ENCODE measurements at places on chromosomes 16 and 17.

DNA sequence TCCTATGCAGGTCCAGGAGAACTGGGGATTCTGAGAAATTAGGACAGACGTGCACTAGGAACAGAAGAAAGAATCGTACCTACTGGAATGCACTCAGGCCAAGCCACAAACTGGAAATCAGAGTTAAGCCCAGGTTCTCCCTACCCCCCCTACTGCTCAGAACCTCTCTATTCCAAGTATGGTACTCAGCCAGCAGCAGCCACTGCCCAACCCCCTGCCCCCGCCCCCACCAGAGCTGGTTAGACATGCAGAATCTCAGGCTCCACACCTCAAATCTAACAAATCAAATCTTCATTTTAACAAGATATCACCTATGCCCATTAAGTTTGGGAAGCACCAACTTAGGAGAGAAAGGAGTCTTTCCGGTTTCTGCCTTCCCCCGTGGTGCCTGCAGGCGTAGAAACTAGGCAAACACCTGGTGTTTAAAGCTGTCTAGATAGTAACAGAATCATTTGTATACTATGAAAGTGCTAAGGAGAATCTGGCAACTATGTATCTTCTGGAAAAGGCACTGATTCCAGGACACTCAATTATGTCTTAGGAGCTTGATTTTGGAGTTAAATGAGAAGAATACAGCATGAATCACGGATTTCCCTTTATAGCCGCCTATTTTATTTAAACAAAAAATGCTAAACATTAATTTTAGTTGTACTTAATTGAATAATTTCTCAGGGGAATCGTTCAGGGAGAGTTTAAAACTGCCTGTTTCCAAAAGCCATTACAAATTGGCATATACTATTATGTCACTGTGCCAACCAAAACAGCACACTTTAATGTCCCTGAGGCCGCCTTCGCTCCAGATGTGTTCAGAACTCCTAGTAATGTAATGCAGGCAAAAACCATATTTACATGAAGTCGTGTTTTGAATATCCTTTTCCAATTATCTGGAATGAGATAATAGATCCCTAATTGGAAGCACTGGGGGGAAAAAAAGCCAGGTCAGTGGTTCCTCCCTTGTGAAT lies 166.5 kb downstream of the STX8 start:
- DNase-seq = no peak

DNA sequence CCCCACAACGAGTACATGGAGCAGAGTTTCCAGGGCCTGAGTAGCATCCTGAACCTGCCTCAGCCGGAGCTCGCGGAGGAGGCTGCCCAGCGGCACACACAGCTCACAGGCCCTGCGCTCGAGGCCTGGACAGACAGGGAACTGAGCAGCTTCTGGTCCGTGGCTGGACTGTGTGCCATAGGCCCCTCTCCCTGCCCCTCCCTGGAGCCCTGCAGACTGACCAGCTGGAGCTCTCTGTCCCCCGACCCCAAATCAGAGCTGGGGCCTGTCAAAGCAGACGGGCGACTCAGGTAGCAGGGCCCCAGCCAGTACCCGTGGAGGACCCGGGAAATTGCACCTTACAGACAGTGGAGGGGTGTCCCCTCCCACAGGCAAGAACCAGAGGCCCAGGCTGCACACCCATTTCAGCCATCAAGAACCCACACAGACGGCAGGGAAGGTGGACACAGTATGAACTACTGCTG lies 13.0 kb downstream of the MRPL27 start:
- no peak for DNase-seq

DNA sequence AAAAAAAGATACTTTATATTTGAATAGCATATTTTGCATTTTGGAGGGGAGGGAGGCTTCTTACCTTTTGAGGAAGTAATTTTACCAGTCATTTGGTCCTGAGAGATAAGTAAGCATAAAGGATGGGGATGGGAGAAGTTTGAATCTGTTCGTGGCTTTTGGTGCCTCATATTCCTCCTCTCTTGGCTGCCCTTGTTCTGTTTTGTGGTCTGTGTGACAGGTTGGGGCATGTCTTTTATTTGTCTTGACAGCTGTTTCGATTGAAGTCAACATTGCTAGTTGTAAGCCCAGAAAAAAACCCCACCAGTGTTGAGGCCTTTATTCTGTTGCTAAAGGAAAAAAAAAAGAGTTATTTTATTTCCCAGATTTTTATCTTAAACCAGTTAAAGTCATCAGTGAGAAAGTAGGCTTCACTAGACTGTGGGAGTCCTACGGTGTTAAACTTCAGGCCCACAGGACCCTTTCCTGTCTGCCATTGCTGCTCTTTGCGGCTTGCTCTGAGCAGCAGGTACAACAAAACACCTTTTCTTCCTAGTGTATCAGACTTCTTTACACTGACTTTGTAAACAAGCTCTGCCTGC lies 11.4 kb downstream of the SLC7A6 start:
- DNase-seq = peak; percentile 48

DNA sequence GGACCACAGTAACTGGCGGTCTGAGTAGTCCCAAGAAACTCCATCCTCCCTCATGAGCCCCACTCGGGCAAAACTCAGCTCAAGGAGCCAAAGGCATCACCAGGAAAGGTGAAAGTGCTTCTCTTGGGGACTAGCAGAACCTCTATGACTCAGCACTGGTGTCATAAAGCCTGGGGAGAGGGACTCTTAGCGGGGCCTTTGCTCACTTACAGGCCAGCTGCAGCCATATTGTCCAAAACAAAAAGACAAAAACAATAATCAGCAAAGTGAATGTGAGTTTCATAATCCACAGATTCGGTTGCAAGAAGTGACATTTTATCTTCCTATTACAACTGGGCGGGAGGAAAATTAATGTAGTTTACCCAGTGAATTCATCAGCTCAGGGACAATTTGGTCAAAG lies at the start of gene TEKT5:
Gene TEKT5 (minus strand): TSS at position 101 of the 400 bp plus-strand sequence. CDS start 57 bp downstream, at position 44.
- no peak for DNase-seq

- no peak for DNase-seq
These were observed 53.5 kb upstream of the CDH8 start for GRCh38 chr16:62089715-62090114.

- DNase-seq = no peak
These were observed at the start of gene TMEM92 for GRCh38 chr17:50274142-50274896. TSS of gene TMEM92 (plus strand) at chr17:50274466. CDS start at chr17:50274502, 36 bp downstream.

DNA sequence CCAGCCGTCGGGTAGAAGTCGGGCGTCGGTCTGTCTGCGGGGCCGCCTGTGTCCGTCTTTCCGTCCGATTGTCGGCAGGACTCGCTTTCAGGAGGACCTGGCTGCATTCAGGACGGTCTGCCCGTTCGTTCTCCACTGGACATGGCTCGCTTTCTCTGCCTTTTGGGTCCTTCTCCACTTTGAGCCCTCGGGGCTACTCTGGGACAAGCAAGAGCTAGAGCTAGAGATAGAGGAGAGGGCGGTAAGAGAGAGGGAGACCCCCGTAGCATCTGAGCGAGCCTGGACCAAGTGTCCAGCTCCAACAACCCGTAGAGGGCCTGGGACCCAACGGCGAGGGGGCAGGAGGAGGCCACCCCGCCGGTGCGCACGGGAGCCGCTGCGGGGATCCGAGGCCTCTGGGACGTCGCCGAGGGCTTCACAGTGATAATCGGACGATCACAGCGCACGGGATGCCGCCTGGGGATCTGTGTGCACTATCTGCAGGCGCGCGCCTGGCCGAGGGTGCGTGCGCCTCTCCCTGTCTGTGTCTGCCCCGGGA lies 4.5 kb downstream of the TBX4 start:
- no peak for DNase-seq

GRCh38 chr17:72030067-72030899 lies 90.5 kb upstream of the SOX9 start:
- peak; percentile 15 for DNase-seq

DNA sequence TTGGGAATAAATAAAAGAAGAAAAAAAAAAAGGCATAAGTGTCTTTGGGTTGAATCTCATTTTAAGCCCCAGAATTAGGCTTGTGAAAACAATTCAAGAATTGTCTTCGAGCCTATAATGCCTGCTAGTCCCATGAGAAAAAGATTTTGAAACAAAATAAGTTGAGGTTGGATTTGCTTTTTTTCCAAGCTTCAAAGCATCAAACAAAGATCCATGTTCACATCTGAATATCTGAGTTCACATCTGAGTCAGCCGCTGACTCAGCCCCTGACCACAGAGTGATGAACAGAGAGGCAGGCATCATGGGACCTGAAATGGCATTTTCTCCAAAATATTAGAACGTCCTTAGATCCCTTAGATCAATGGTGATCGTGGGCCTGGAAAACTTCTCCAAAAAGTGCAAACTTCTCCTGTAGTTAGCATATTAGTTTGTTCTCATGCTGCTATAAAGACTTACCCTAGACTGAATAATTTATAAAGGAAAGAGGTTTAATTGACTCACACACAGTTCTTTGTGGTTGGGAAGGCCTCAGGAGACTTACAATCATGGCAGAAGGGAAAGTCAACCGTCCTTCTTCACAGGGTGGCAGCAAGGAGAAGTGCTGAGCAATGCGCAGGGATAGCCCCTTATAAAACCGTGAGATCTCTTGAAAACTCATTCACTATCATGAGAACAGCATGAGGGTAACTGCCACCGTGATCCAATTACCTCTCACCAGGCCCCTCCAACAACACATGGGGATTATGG lies 294.6 kb upstream of the HSBP1 start:
- DNase-seq = no peak

DNA sequence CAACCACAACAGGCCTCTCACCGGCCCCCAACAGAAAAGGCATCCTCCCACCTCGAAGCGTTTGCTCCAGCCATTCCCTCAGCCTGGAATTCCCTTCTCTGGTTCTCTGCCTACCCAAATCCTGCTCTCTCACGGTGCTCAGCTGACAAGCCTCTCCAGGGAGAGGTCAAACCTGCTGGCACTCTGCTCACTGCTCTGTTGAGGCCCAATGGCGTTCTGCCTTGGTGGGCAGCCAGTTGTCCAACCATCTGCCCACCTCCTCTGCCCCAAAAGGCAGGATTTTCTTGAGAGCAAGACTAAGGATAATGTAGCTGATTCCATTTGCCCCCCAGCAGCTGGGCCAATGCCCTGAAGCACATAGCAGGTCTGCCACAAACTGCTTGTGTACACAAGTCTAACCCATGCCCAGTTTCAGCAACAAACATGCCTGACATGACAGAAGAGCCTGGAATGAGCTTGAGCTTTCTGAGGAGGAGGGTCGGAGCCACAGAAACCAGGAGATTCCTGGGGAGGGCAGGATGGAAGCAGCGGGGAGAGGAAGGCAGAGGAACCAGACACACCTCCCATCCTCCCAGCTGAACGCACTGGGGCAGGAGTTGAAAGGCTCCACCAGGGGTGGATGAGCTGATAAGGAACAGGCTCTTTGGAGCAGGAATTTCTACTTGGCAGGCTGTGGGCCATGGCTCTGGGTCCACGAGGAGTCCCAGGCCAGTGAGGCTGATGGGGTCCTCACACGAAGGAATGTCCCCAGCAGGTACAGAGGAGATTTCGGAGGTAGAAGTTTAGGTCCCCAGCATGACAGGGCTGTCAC lies 23.9 kb downstream of the ARHGAP27 start:
- DNase-seq = no peak

DNA sequence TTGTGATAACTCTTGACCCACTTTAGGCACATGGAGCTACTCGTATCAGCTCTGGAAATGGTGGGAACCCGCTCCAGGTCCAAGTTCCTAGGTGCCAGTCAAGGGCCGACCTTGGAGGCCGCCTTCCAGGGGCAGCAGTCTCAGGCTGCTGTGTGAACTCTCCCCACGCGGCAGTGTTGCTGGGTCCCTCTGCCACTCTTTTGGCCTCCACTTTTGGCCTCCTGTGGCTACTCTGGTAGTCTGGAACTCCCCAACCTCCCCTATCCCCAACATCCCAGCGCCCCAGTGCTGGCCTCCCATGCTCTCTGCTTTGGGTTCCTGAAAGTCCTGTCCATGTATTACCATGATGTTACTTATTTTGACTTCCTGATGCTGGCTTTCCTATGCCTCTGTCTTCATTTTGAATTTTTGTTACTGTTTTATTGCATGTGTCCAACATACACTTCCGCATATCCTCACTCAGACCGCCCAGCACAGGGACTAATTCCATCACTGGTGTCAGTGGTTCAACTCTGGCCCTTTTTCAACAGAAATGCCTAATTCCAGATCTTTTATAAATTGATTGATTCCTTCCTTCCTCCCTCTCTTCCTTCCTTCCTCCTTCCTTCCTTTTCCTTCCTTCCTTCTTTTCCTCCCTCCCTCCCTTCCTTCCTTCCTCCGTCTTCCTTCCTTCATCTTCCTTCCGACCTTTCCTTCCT lies 44.1 kb downstream of the COX4I1 start:
- no peak for DNase-seq
